NCI-H1417 treated with DMSO at 0.1 percent for 48 hours (cell line): ENCODE measurements at places on chromosomes 7 and 10.

- peak; percentile 85 for DNase-seq
These were observed 29.3 kb upstream of the DDX50 start for GRCh38 chr10:68871731-68872342.

GRCh38 chr10:18155321-18155720 lies 15.1 kb downstream of the CACNB2 start:
- no peak for DNase-seq

DNA sequence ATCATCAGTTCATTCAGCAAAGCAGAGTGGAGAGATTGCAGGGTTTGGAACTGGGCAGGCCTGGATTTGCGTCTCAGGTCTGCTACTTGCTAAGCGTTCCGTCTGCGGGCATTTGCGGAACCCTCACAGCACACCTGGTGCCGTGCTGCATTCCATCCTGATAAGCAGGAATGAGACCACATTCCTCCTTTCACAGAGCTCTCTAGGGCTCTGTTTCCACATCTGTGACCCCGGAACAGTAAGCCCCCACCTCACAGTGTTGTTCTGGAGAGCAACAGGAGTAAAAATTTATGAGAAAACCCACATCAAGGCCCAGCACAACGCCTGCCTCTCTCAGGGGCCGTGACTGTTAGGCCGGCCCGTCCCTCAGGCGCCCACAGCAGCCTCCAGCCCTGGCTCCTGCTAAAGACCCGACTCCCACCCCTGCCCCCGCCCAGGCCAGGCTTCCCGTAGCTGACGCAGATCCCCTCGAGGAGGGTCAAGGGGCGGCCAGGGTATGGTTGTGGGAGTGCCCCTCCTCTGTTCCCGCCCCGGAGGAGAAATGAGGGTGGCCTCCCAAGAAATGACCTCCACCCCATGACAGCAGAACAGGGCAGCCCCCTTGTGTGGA lies 128.9 kb downstream of the RGS10 start:
- no peak for DNase-seq

DNA sequence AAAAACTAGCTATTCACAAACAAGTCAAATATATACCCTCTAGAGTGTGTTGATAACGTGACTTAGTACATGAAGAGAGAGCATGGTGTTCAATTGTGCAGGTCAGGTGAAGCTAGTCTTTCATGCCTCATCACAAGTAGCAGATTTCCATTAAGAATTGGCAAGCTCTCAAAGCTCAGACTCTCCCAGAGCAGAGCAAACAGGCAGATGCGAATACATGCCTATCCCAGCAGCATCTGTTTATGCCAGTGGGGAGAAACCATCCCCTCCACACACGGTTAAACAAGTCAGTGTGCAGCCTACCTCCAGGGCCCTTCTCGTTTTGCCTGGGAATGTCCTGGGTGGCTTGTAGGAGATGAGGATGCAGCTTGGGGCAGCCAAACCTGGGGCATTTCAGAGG lies 532.5 kb upstream of the C7orf33 start:
- DNase-seq, result no peak

- DNase-seq, result no peak
These were observed 19.9 kb upstream of the PCGF5 start for GRCh38 chr10:91200314-91201212.

DNA sequence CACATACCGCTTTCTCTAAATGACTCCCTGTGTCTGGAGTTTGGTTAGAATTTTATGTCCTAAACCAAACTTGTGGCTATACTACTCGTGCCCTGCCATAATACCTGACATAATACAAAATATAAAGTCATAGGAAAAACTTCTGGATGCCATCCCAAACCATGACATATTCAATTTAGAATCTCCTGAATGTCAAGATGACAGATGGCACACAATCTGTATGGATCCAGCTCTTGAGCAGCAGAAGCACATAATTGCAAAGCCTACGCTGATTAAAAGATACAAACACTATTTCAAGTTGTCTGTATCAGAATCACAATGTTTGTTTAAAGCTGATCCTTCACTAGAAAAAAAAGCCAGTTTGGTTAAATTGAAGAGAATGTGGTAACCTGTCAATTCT lies 22.4 kb upstream of the CDC14C start:
- no peak for DNase-seq

DNA sequence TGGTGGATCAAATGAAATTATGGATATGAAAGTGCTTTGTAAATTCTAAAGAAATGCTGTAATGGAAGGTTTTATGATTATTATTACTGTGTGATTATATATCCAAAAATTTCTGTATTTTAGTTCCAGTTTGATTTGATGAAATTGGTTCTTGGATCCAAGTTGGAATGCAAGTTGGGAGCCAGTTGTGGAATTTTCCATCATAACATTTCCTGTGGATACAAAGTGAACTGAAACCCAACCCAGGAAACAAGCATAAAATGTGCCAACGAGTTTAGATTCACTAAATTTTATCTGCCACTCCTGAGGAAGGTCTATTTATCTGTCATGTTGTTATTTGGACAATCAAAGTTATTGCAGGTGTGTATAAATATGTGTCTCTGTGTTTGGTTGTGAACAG lies 131.4 kb upstream of the MDFIC start:
- no peak for DNase-seq

GRCh38 chr10:131963350-131963749 lies 18.4 kb downstream of the BNIP3 start:
- no peak for DNase-seq

GRCh38 chr10:44959247-44960087 lies at the start of gene RASSF4:
Gene RASSF4 (plus strand): TSS chr10:44959802. CDS start chr10:44970203, 10,401 bp downstream.
- DNase-seq, result peak; percentile 5

DNA sequence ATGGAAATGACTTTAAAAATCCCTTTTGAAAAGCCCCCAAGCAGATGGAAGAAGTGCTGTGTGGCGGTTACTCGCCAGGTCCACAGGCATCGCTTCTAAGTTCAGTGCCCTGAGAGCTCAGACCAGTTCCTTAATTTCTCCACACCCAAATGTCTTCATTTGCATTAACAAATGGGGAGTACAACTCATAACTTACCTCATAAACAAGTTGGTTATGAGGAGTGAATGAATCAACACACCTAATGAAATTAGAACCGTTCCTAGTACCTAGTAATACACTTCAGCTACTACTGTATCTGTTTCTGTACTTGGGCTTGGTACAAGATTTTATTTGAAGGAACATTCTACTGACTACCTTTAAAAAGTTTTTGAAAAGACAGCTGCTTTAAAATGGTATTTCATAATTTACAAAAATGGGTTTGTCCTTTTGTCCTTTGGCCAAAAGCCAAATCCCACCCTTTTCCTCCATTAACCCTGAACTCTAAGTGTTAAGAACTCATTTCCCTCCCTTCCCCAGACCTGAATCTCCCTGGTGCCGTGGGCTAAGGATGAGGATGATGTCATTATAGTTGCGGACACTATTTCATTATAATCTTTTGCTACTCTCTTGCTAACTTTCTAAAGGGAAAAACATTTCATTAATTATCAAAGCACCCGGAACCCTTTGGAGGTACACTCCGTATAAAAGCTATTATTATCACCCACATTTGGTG lies 221.5 kb upstream of the CELF2 start:
- DNase-seq, result no peak

GRCh38 chr10:30383356-30383755 lies 34.3 kb upstream of the MTPAP start:
- DNase-seq, result no peak

DNA sequence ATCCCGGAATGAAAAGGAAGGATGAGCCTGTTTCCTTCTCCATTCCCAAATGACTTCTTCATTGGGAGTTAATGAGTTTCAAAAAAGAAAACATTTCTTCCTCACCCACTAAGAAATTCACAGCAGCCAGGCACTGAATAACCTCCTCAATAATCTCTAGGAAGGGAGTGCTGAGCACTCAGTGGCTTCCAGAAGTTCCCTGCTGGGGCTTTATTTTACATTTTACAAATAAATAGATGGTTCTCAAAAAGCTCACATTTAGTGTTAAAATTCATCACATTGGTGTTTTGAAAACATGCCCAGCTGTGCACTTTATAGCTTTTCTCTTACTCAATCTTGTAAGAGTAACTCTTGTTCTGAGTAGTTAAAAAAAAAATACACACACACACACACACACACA lies 148.9 kb upstream of the PFKP start:
- no peak for DNase-seq

- DNase-seq, result no peak
These were observed 9.7 kb upstream of the GARS1 start for GRCh38 chr7:30584965-30585364.

GRCh38 chr10:78292982-78293865 lies 259.6 kb downstream of the RPS24 start:
- DNase-seq, result no peak

DNA sequence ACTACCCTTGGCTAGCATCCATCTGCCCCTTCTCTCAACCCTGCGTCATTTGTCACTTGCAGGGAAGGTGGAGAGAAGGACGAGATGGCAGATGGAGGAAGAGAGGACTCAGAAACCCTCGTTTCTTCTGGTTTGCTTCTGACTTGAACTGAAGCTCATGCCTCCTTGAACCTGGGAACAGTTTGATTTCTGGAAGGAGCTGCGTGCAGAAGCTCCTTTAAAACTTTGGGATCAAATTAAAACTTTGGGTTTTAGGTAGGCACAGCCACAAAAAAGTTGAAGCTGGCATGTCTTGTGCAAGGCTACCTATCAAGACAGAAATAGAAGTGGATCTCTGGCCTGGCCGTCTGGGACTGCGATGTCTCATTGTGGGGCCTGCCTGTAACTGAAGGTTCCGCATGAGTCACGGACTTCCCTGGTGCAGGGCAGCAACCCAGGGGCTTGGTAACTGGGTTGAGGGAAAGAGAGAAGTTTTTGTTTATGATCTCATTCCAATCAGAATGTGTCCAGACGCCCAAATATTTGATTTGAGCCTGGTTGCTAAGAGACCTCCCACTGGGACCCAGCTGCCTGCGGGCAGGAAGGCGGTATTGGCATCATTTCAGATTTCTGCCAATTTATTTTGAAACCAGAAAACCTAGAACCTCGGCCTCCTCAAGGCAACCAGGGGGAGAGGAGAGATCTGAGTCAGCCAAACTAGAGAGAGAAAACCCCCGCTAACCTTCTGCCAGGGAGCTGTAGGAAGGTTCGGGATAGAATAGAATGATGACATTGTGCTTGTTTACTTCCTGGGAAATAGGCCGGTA lies 15.8 kb upstream of the CAMK1D start:
- DNase-seq, result peak; percentile 6

GRCh38 chr7:101618207-101618839 lies 10.8 kb downstream of the MYL10 start:
- DNase-seq, result no peak

GRCh38 chr7:105353752-105354328 lies 34.9 kb downstream of the SRPK2 start:
- no peak for DNase-seq

- DNase-seq, result no peak
These were observed 78.8 kb upstream of the TMEM196 start for GRCh38 chr7:19852192-19852591.

DNA sequence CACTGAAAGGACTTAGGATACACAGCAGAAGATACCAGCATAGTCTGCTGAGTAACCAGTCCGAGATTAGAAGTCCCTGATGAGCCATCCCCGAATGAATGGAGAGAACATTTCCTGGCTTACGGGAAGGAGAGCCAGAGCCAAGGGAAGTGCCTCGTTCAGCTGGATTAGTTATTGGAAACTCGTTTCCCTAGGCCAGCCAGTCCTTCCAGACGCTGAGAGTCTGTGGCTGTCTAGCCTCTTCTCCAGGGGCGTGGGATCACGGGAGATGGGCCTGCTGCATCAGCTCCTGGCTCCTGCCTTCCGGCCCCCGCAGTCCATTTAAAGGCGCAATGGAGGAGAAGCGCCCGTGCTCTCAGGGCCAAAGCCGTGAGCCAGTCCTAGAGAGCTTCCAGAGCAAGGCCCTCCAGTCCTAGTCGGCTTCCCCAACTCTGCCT lies 712.8 kb downstream of the PARD3 start:
- DNase-seq, result no peak

DNA sequence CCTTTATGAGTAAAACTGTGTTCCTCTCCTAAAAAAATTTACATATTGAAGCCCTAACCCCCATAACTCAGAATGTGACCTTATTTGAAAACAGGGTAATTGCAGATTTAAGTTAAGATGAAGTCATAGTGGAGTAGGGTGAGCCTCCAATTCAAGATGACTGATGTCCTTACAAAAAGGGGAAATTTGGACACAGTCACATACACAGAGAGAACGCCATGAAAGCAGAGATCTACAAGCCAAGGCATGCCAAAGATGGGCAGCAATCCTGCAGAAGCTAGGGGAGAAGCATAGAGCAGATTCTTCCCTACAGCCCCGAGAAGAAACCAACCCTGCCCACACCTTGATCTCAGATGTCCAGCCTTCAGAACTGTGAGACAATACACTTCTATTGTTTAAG lies 23.8 kb upstream of the ADD3 start:
- DNase-seq, result no peak
